Activated T-cell treated with anti-CD3 and anti-CD28 coated beads for 48 hours (primary cell): ENCODE measurements at places on chromosomes 3 and 15.

DNA sequence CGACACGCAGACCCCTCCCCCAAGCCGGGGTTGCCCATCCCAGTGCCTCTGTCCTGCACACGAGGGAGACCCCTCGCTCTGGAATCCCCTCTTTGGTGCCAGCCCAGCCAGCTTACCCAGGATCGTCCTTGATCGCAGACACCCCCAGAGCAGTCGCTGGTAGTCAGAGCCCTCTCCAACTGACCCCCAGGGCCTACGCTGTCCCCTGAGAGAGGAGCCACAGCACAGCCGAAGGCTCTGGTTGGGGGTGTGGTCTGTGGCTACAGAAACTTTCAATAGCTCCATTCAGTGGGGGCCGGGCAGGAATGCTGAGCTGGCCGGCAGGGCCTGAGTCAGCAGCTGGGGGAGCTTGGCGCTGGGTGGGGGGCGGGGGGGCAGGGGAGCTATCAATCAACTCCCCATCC, at the start of gene LCTL:
Gene LCTL, minus strand, starts transcription at position 258 of the 404 bp plus-strand sequence. CDS start 633 bp downstream, outside the sequence.
- DNase-seq: no peak

- no peak for DNase-seq
Observed at GRCh38 chr3:185763347-185764005, 61.4 kb downstream of the IGF2BP2 start.

GRCh38 chr3:85672761-85673160, 714.0 kb downstream of the CADM2 start:
- DNase-seq: no peak

DNA sequence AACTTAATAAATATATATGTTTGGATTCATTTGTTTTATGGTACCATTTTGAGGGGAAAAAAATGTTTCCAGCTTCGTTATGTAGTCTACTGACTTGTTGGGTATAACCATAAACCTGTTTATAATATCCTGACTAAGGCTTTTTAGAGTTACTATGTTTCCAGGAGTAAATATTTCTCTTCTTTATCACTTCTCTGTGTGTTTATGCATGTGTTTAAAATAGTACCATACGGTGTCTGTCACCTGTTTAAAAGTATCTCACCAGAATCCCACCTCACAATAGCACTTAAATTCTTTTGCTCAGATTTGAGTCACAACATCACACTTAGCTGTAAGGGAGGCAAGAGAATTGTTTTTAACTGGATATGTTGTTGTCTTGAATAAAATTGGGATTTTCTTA, 15.1 kb downstream of the LACTB start:
- no peak for DNase-seq

DNA sequence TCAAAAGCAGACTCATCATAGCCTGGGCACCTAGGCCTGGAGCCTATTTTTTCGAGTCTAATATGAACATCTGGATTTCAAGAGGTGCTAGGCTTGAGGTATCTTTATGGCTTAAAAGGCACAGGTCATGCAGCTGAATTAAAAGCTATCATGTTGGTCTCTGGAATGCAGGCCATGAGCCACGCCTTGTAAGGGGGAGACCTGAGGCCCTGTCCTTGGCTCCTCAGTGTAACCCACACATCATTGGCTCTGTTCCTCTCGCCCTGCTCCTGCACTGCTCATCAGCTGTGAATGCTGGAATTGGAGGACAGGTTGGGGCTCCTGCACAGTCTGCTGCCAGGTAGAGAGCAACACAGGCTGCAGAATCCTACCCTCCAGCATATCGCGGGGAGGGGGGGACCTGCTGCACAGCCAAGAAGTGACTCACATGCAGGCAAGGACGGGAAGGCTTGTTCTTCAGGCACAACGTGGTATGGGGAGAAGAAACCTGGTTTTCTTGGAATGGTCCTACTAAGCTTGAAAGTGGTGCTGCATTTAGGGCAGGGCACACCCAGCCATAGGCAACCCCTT, 146.0 kb downstream of the CHST2 start:
- DNase-seq: no peak

- no peak for DNase-seq
Observed at GRCh38 chr3:138717348-138717747, 108.8 kb downstream of the FAIM start.

DNA sequence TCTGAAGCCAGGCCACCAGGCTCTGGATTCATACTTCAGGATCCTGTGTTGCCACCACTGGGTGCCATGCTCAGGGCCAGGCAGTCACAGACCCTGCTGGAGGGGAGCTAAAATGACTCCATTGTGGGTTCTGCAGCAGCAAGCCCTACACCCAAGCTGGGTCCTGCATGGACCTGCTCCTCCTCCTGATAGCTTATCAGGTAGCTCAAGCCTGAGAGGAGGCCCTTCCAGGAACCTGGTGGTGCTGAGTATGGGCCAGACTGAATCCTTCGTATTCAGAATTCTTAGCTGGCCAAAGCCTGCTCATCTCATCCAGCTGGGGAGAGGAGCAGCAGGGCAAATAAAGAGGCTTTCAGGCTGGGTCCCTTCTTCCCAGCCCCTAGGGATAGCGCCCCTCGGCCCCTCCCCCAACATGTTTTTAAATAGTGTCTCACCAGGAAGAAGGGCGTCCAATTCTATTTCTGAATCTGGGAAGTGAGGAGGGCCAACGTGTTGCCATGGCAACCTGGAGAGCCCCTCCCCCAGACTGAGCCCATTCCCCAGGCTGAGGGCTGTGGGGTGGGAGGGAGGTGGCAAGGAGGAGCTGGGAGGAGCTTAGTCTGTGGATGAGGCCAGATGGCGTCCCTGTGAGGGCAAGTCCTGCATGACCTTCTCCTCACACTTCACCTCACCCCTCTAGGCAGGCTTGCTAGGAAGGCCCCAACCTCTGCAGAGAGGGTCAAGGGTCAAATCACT, 11.0 kb upstream of the CAMKV start:
- no peak for DNase-seq

DNA sequence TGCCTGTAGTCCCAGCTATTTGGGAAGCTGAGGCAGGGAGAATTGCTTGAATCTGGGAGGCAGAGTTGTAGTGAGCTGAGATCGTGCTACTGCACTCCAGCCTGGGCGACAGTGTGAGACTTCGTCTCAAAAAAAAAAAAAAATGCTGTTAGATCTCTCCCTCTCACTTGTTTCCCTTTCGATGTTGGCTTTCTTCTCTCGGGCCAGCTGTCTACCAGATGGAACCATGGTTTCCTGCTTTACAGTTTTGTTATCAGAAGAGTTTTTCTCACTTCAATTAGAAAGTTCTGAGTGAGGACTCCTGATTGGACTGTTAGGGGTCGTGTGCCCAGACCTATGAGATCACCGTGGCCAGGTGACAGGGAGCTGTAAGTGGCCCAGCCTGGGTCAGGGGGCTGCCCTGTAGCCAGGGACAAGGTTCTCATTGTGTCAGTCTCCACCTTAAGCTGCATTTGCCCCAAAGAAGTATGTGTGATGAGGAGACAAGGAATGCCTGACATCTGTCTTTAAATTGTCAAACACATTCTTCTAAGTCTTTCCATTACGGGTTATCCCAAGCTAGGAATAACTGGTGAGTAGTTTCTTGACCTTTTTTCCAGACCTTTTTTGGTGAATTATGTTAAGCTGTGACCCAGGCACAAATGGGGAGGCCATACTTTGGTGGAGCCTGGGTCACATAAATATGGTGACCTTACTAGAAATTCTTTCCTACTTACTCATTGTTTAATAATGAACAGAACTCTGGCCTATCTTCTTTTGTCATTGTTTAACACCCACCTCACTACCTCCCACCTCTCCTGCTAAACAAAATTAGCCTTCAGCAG, 25.2 kb downstream of the SNAPC5 start:
- no peak for DNase-seq

GRCh38 chr15:62269504-62269903, 104.4 kb upstream of the C2CD4B start:
- no peak for DNase-seq

- DNase-seq: no peak
Observed at GRCh38 chr3:13716540-13717221, 163.2 kb downstream of the WNT7A start.

- DNase-seq: no peak
Observed at GRCh38 chr15:73522011-73522410, 79.0 kb downstream of the REC114 start.

- DNase-seq: no peak
Observed at GRCh38 chr3:187518207-187518606, 150.0 kb downstream of the RTP4 start.

DNA sequence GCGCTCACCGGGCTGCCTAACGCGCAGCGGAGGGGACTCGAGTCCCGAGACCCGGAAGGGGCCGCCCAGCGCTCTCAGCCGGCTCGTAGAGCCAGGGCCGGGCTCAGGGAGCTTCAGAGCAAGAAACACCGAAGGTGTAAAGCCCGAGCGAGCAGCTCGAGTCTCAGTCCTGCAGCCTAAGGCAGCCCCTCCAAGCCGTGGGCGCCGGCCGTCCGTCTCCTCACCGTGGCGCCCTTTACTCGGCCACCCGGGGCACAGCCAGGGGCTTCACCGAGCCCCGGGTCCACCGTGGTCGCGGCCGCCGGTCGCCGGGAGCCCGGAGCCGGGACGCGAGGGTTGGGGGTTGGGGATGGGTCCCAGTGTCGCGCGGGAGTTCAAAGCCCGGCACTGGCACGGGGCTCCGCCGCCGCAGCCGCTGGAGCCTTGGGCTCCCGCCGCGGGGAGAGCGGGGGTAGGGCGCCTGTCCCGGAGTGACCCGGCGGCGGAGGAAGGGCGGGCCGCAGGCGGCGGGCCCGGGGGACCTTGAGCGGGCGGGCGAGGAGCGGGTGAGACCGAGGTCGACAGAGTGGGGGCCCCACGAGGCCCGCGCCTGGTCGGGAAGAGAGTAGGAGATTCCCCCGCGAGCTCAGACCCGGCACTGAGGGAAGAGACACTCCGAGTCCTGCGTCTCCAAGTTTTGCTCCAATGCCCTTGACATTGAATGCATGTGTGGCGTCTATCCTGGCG, 26.9 kb upstream of the THRB start:
- DNase-seq: no peak

DNA sequence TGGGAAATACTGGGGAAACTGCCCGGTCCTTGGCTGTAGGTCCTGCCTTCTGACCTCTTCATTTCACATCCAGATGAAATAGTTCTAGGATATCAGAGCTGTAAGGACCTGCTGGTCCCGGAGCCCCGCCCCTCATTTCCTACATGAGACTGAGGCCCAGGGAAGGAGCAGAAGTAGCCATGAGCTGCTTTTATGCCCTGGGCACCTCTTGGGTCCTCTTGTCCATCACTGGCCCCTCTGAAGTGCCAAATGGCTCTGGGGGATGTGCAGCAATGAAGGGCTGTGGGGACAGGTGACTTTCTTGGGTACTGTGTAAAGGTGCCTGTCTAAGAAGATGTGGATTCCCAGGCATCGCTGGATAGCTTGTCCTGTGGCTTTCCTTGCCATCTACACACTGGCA, 40.3 kb upstream of the ESYT3 start:
- DNase-seq: no peak

- DNase-seq: no peak
Observed at GRCh38 chr3:174675406-174675805, 183.7 kb upstream of the NAALADL2 start.

DNA sequence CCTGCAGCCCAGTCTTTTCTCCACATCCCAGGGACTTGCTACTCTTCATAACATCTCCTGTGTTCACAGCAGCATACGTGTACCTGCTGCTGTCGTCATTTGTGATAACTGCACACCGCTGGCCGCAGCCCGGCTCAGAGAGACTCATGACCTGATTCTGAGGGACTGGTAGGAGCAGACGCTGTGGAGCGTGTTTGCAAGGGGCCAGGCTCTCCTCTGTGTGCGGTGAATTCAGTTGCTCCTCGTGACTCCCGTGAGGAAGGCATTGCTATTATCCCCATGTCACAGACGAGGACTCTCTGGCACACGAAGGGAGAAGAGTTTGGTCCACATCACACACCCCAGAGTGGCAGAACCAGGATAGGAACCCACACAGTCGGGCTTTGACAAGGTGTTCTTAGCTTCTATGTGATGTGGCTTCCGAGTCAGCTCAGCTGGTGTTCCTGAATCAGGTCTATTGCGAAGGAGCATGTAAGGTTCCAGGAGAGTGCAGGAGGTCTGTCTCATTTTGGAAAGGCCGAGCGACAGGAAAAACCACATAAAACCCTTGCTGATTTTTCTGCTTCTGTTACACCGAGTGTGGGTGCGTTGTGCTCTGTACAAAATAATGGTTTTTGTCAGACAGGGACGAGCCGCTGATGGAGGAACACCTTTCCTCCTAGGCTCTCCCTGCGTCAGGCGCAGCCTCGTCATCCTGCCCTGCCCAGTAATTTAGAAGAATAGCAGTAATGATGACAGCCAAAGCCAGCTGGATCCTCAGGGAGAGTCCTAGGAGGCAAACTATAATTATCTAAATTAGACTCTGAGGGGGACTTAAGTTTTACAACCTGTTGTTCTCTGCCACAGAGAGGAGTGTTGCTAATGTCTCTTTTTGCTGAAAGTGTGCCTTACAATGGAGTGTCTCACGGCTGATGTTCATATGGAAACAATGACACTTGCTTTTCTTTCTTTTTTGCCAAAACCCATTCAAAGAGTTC, 157.5 kb upstream of the RGMA start:
- no peak for DNase-seq

DNA sequence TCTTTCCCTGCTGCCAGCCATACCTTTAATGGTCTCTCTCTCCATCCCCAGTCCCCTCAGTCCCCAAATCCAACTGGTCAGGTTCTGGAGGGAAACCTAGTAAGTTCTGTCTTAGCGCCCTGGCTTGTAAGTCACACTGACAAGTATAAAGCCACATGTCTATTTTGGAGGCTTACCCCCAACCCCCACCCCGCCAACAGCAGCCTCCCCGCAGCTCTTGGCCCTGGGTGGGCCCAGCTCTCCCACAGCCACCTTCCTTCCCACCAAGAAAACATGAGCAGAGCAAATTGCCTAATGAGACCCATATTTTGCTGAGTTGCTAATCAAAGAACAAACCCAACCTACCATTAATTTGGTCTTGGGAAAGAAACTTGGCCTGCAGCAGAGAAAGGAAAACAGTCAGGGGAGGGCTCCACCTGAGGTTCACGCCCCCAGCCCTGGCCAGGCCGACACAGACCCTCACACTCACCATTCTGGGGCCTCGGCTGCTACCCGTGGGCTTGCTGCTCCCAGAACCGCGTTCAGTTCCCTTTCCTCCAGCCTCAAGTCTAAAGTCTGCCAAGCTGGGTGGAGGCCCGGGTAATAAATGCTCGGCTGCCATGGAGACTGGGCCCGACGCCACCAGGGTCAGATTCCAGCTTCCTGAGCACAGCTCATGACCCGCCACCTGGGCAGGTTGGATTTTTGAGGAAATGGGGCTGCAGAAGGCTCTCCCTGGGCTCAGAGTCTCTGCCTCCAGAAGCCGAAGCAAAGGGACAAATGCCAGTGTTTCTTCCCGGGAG, at the start of gene CALML4:
Gene CALML4, minus strand, starts transcription at position 557 of the 782 bp plus-strand sequence. Its CDS starts 85 bp downstream, at position 472.
- DNase-seq: no peak

DNA sequence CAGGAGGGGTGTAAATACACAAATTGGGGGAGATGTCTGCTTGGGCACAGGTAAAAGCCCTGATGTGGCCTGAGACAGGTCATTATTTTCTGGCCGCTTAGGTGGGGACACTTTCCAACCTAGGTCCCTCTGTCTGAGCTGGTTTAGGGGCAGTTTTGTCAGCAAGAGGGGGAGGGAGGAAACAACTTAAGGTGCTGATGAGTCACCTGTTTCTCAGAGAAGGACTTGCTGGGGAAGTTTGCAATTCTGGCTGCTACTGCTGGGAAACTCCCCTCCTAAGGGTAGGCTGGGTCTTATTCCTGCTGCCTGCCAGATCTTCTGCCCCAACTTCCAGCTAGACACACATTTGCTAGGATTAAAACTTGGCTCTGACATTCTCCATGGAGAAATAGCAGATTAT, 4.8 kb upstream of the RHOV start:
- DNase-seq: no peak
